ENCODE measurements at places on chromosomes 4 and X. TPM values are rescaled to one million over a fixed set of nuclear protein-coding genes. Genes with fewer than 3 reads are reported as not detected.

ZDHHC15 gene
- total RNA-seq: 0.02 TPM

GPR173 gene
- not detected for total RNA-seq

RHOXF2B gene
- not detected for total RNA-seq

ARSJ gene
- total RNA-seq: not detected

SMIM31 gene
- not detected for total RNA-seq

PABPC1L2A gene
- not detected for total RNA-seq

BMPR1B gene
- total RNA-seq: 0.07 TPM

LDOC1 gene
- total RNA-seq: 6.5 TPM

TSPAN6 gene
- not detected for total RNA-seq

GLOD5 gene
- total RNA-seq: not detected

KIAA1210 gene
- total RNA-seq: not detected

NXF2B gene
- total RNA-seq: not detected

MTNR1A gene
- total RNA-seq: not detected

All from T-helper 2 cell treated with Interferon-gamma antibody and Interleukin-4, amounts not matched to agents 100 ng/mL and 5 ng/mL, for 36 hours (primary cell).